Left lung (tissue), 14 donors: ENCODE measurements at places on chromosomes 7 and 10. TPM values are rescaled to one million over a fixed set of nuclear protein-coding genes. Genes with fewer than 3 reads are reported as not detected.

Gene NACAD
- 9.4 TPM for polyA plus RNA-seq

GRCh38 chr10:43045631-43046287 is 31.1 kb upstream of the RET start:
- DNase-seq, result peak; percentile 18

DNA sequence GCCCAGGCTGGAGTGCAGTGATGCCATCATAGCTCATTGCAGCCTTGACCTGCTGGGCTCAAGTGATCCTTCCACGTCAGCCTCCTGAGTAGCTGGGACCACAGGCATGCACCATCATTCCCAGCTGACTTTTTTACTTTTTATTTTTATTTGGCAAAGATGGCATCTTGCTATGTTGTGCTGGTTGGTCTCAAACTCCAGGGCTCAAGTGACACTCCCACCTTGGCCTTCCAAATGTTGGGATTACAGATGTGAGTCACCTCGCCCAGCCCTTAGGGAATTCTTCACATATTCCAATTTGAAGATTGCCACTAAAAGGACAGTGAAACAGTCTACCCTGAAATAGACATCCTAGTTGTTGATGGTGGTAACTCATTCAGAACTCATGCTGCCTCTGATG is 27.7 kb downstream of the SUGCT start:
- no peak for DNase-seq

Gene CYP2C19
- polyA plus RNA-seq, result 0.17 TPM

Gene SRGN
- polyA plus RNA-seq, result 26.1 TPM

Gene PPP1R9A
- 21.6 TPM for polyA plus RNA-seq
